ENCODE measurements at places on chromosomes 1 and 21.

DNA sequence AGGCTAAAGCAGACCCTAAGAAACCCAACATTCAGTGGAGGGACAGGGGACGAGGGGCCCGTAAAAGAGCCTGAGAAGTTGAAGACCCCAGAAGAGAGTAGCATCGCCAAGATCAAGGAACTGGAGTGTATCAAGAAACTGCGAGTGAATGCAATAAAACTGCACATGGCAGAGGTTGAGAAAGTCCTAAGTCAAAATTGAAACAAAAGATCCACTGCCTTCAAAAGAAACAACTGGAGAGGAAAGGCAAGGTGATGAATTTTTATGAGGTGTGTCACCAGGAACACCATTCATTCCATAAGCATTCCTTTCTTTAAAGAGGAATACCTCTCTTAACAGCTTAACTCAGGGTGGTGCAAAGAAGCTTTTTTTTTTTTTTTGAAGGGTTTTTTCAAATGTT, 38.3 kb upstream of the ADORA3 start:
- DNase-seq, result no peak

- DNase-seq, result no peak
These were observed 35.3 kb upstream of the COL6A2 start for GRCh38 chr21:46062471-46063211.

DNA sequence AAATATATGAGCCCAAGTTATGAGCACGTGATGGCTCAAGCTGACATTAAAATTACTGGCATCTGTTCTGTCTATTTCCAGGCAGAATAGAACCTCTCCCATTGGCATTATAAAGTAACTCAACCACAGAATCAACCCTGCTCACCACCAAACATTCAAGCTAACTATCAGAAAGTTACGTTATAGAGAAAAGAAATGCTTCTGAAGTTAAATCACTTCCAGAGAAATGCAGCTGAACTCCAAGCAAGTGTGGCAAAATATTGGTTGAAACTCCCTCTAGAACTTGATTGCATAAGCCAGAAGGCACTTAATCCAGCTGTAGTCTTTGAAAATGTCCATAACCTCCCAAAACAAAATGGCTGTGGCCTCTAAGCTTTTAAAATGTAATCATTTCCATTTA, 36.2 kb upstream of the UBE2U start:
- DNase-seq, result no peak

DNA sequence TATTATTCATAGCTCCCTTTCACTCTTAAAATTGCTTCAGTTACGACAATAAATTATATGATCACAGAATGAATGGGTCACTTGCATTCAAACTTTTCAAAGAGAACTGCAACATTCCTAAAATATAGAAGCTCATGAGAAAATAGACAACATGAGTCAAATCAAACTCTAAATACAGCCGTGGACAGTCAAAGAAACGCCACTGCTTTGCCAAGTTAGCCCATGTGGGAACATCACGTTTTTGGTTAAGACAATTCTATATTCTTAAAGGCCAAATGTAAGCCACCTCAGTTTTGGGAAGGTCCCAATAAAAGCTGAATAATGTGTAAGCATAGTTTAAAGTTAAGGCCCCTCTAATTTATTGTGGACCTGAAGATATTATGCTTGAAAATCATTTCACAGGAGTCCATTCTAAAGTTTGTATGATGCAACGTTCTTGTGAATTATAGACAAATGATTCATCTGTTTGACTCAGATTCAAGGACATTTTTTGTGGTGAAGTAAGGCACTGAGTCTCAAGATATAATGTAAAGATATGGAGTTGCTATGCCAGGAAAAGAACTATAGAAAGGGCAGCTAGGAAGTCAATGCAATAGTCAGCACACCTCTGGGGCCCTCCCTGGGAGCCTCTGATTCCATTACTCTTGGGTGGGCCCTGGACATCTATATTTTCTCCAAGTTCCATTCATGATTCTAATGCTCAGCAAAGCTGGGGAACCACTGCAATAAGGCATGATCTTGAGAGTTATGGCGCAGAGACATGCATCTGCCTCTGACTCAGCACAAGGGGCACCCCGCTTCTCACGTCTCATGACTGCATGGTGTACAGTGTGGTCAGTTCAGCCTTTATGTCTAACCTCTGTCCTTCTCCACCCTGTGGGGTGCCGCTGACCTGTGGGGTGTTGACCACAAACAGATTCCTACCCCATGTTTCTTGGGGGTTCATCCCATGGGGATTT, 33.9 kb downstream of the ETS2 start:
- peak; percentile 56 for DNase-seq

DNA sequence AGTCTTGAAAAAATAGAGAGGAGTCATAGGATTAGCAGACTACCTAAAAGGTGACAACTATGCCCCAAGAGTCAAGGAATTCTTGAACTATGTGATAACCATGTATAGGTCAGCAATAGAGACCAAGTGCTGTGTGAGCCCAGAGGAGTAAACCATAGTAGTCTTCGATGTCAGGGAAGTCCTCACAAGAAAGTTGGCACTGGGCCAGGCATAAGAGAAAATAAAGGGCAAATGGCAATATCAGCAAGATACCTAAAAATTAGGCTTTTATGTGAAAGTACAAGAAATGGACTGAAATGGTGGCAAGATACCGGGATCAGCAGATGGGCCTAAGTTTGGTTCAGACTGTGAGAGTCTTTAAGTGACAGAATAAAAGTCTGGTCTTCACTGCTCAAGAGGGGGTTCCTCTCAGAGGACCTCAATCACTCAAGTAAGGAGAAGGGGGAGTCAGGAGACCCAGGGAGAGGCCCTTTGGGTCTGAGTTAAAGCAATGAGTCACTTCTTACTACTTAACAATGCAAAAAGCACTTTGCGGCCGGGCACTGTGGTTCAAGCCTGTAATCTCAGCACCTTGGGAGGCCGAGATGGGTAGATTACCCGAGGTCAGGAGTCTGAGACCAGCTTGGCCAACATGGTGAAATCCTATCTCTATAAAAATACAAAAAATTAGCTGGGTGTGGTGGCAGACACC, 95.0 kb downstream of the TEX35 start:
- DNase-seq, result no peak

- DNase-seq, result no peak
These were observed 5.0 kb upstream of the KIF21B start for GRCh38 chr1:201028461-201028889.

DNA sequence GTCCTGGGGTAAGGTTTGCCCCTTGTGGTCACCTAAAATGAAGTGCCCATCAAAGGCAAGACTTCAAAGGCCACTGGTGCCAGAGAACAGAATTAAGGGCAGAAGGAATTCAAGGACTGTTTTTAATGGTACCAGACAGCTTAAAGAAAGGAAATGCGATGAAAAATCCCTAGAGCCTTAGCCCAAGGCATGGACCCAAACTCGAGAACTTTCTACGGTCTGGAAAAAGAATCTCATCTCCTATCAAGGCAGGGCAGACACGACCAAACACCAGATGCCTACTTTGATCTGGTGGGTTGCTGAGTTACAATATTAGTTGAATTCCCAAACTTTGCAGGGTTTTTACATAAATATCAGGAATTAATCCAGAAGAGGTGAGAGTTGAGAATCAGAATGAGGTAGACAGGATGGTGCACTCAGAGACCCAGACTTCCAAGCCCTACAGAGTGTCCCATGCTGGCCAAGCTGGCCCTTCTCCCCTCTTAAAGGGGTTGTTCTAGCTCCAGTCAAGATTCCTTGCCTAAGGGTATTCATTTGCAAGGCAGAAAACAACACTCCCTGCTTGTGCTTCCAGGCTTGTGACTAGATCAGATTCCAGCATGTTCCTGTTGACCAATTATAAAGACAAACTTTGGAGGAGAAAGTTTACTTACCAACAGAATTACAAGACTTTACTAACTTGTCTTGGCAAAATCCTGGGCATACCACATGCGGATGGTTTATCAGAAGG, 48.0 kb downstream of the EDN2 start:
- no peak for DNase-seq

DNA sequence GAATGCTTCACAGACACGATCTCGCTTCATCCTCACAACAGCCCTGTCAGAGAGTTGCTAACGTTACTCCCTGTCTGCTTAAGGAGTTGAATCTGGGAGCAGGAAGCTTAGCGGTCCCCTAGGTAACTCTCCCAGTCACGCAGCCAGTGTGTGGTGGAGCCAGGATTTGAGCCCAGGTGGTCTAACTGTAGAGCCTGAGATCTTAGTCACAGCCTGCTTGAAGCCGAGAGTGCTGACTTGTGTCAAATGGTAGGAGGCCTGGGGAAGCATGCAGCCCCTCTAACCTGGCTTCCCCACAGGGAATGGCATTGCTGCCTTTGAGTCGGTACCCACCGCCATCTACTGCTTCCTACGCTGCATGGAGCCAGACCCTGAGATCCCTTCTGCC, 4.1 kb downstream of the ADPRS start:
- DNase-seq, result no peak

GRCh38 chr1:18238190-18238589, 130.6 kb downstream of the IGSF21 start:
- DNase-seq, result no peak

DNA sequence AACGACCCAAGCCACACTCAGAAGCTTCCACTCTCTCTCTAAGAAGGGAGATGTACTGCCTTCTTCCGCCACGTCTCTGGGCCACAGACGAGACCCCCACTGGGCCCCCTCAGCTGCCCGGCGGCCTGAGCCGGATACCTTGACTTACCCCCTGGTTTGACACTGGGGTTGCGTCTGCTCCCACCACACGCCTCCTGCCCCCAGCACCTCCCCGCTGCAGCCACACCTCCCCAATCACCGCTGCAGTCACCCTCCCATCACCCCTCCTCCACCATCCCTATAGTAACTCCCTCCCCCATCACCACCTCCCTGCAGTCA, 10.7 kb downstream of the PANK4 start:
- DNase-seq, result no peak
